Endothelial cell (in vitro differentiated cells): ENCODE measurements at places on chromosomes 12 and 14. TPM values are rescaled to one million over a fixed set of nuclear protein-coding genes. Genes with fewer than 3 reads are reported as not detected.

Gene PLBD1
- 21.2 TPM for total RNA-seq

GRCh38 chr12:74903522-74903921, 306.1 kb downstream of the KCNC2 start:
- H3K36me3 ChIP-seq = no peaks in the 10 kb centered on the region
- no peak overlapping the region for H3K27ac ChIP-seq
- no peaks in the 10 kb centered on the region for H3K27me3 ChIP-seq
- no peaks in the 10 kb centered on the region for H3K4me1 ChIP-seq
- no peak for DNase-seq

Gene C12orf50
- total RNA-seq = not detected

Gene TSPAN11
- total RNA-seq = 3.6 TPM

- H3K4me1 ChIP-seq = peaks cover 16% of the 10 kb centered on the region
- H3K27me3 ChIP-seq = peaks cover 10% of the 10 kb centered on the region
- H3K4me3 ChIP-seq = peak overlapping the region; percentile 96
- H3K27ac ChIP-seq = no peak overlapping the region
Observed at GRCh38 chr12:53252349-53252916, 15.7 kb upstream of the ESPL1 start.

- no peak overlapping the region for H3K27ac ChIP-seq
- H3K4me1 ChIP-seq = no peaks in the 10 kb centered on the region
- H3K36me3 ChIP-seq = peaks cover 4% of the 10 kb centered on the region
Observed at GRCh38 chr12:2258025-2258424, 205.2 kb downstream of the CACNA1C start.

Gene METTL1
- total RNA-seq = 10.6 TPM

- peaks cover 6% of the 10 kb centered on the region for H3K4me1 ChIP-seq
- H3K27me3 ChIP-seq = peaks cover 3% of the 10 kb centered on the region
- H3K4me3 ChIP-seq = no peak overlapping the region
- DNase-seq = no peak
- no peak overlapping the region for H3K27ac ChIP-seq
Observed at GRCh38 chr14:50371546-50371945, 25.1 kb downstream of the CDKL1 start.

DNA sequence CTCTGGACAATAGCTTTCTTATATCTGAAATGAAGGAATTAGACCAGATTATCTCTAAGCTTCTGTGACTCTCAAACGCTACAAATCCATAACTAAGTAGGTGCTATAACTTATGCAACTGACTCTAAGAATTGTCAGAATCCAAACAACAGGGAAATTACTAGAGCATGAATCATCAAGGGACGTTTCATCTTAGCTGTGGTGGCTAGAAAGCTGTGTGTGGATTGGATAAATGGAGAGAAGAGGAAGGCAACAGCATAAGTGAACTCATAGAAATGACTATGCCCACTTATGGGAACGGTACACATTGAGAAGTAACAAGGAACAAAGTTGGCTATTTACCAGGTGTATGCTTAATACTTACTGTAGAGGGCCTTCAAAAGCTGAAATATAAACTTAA, 96.0 kb upstream of the NEDD1 start:
- peaks cover 2% of the 10 kb centered on the region for H3K4me1 ChIP-seq
- H3K36me3 ChIP-seq = no peaks in the 10 kb centered on the region
- no peak for DNase-seq
- H3K27me3 ChIP-seq = no peaks in the 10 kb centered on the region

DNA sequence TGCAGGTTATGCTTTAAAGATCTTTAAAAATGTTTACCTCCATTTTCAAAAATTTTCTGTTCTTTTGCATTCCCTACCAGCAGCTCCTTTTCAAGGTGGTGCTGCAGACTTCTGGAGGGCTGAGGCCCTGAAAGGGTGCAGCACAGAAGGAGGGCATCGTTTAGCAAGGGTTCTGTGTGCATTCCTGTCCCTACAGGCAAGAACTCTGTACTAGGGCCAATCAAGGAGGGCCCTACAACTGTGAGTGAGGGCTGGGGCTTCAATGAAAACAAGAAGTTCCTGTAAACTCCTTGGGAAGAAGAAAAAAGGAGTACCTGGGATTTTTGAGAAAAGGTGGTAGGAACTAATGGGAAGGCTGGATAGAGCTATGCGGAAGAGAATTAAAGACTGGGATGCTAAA, 50.7 kb upstream of the CSRP2 start:
- H3K27ac ChIP-seq = no peak overlapping the region
- H3K4me1 ChIP-seq = peaks cover 5% of the 10 kb centered on the region
- no peak overlapping the region for H3K4me3 ChIP-seq
- H3K27me3 ChIP-seq = peaks cover 4% of the 10 kb centered on the region
- no peak for DNase-seq
- no peaks in the 10 kb centered on the region for H3K36me3 ChIP-seq

GRCh38 chr12:79413796-79414195, 277.0 kb downstream of the PAWR start:
- no peak for DNase-seq
- H3K27me3 ChIP-seq = peaks cover 3% of the 10 kb centered on the region
- H3K27ac ChIP-seq = no peak overlapping the region
- H3K4me3 ChIP-seq = no peak overlapping the region
- H3K4me1 ChIP-seq = peaks cover 4% of the 10 kb centered on the region

DNA sequence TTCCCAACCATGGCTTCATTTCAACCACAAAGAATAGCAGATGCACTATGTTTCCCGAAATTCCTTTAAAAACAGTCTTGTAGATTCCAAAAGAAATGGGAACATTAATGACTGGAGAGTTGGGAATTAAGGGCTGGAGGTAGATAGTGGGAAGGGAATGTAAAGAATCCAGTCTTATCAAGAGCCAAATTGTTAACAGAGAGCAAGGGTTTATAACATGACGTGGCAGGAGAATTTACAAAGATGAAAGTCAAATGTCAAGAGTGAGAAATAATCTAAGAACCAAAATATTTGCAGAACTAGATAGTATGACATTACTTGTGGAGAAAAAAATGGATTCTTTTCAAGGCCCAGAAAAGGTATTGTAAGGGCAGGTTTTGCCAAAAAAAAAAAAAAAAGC, 200.9 kb downstream of the GRIN2B start:
- H3K27me3 ChIP-seq = no peaks in the 10 kb centered on the region
- no peak for DNase-seq
- H3K36me3 ChIP-seq = no peaks in the 10 kb centered on the region
- H3K4me3 ChIP-seq = no peak overlapping the region
- H3K27ac ChIP-seq = no peak overlapping the region
- H3K4me1 ChIP-seq = no peaks in the 10 kb centered on the region

DNA sequence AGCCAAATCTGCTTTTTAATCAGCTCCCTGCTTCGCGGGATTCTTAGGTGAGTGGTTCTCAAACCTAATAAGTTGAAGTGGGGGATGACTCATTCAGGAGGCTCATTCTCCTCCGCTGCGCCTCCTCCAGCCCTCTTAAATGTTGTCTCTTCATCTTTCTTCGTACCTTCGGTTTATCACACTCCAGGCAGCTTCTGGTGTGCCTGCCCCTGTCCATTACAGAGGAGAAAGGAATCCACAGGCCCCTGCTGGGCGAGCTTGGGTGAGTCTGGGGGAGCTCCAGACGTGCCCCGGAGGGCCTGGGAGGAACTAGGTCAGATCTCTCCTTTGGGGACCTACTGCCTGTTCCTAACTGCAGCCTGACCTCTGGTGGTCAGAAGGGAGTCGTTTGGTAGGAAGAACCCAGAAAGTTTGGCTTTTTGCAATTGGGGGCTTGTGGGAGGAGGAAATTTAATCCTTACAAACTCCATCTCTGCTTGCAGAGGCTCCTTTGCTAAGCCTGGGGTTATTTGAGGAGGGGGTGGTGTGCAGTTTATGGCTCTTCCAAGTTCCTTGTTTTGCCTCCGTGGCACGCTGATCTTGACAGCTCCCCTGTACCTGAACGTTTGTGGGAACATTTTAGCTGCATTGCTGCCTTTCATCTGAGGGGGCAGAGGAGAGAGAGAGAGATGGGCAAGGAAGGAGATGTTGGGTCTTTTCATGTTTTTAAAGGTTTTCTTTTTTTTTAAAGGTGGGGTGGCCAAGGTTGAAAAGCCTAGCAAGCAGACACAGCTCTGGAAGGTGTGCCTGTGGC, 84.1 kb upstream of the GNG2 start:
- no peaks in the 10 kb centered on the region for H3K36me3 ChIP-seq
- peaks cover 2% of the 10 kb centered on the region for H3K4me1 ChIP-seq
- no peak overlapping the region for H3K27ac ChIP-seq

GRCh38 chr12:115362339-115362976, 678.5 kb upstream of the TBX3 start:
- H3K4me3 ChIP-seq = no peak overlapping the region
- H3K4me1 ChIP-seq = no peaks in the 10 kb centered on the region

DNA sequence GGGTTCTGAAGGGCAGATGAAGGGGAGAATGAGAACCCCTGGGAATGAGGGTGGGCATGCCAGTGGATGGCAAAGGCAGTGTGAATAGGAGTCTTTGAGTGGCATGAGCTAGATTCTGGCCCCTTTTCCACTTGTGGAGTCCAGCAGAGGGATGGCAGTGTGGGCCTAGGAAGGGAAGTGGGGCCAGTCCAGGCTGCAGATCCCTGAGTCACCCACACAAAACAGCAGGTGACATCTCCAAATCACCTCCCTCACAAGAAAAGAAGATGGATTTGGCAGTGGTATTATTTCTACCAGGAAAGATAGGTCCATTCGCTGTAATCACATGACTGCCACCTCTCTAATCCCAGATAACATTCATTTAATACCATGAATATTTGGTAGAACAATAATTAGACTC, 151.3 kb downstream of the TTC7B start:
- H3K36me3 ChIP-seq = peaks cover 23% of the 10 kb centered on the region
- H3K27ac ChIP-seq = no peak overlapping the region
- H3K4me3 ChIP-seq = no peak overlapping the region
- peaks cover 5% of the 10 kb centered on the region for H3K27me3 ChIP-seq
- DNase-seq = no peak

GRCh38 chr14:23359722-23360447, 5.1 kb downstream of the EFS start:
- H3K27ac ChIP-seq = no peak overlapping the region
- H3K4me1 ChIP-seq = peaks cover 27% of the 10 kb centered on the region
- H3K4me3 ChIP-seq = no peak overlapping the region
- peaks cover 11% of the 10 kb centered on the region for H3K36me3 ChIP-seq

- peaks cover 13% of the 10 kb centered on the region for H3K36me3 ChIP-seq
- peaks cover 5% of the 10 kb centered on the region for H3K27me3 ChIP-seq
Observed at GRCh38 chr14:100885617-100886016, 17.9 kb downstream of the RTL1 start.

Gene SLCO1B1
- not detected for total RNA-seq

GRCh38 chr12:116710370-116711150, 27.3 kb downstream of the SPRING1 start:
- peaks cover 14% of the 10 kb centered on the region for H3K36me3 ChIP-seq
- no peaks in the 10 kb centered on the region for H3K27me3 ChIP-seq
- H3K4me1 ChIP-seq = no peaks in the 10 kb centered on the region
- H3K4me3 ChIP-seq = no peak overlapping the region
- H3K27ac ChIP-seq = no peak overlapping the region

DNA sequence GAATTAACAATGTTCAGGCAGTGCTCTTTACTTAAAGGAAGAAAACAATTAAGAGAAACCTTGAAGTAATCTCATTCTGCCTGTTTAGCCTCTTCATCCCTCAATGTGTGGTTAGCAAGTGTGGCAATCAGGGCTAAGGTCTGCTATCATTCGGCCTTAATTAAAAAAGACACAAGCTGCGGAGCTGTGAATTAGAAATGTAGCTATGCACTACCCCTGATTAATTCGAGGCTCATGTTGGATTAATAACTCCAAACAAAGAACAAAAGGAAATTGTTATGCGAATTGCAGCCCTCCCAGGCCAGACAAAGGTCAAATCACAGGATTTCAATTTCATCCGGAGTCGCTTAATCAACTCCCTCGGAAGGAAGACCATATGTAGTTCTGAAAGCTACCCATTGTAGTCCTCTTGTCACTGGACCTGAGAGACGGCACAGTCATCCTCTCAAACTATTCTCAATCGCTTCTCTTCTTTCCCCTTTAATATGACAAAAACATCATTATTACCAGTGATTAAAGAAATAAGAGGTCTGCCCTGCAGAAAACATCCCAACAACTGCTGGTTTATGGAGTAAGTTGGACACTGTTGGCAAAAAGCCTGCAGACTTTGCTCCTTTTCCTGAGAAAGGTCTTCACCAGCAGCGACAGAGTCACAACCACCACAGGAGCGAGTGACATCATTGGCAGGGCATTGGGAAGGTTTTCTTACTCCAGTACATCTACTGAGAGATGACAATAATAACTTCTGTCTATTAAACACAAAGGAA, 71.1 kb upstream of the SOX5 start:
- no peaks in the 10 kb centered on the region for H3K27me3 ChIP-seq
- no peaks in the 10 kb centered on the region for H3K36me3 ChIP-seq
- no peak overlapping the region for H3K4me3 ChIP-seq

DNA sequence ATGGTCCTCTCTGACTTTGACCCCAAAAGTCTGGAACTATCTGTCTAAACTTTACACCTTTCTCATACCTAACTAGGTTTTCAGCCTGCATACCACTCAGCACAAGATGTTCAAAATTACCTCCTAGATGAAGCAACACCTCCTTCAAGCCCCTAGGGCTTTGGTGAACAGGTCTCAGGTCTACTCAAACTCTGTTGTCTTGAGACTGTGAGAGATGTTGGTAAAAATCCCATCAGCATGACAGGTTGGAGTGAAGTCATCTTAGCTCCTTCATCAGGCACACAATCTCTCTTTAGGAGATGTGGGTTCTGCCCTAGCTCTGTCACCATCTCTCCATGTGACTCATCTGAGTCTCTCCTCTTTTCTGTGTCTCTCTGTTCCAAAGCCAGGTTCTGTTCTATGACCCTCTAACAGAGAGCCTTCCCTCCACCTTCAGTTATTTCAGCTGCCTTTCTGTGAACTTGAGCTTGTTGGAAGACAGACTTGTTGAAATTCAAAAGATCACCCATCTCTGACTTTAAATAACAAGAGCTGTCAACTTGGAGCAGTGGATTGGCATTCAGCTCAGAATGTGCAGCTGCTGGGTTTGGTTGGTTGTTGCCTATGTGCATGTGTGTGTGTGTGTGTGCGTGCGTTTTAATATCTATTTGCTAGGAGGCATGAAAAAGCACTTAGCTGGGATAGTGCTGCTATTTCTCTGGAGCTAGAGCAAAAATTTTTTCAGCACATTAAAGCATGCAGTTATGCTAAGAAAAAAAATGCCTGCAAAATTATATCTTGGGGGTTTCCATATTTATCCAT, 130.7 kb downstream of the CRACR2A start:
- H3K27ac ChIP-seq = no peak overlapping the region
- no peak for DNase-seq
- no peaks in the 10 kb centered on the region for H3K4me1 ChIP-seq
- H3K27me3 ChIP-seq = peaks cover 3% of the 10 kb centered on the region

GRCh38 chr14:104515059-104515810, 64.3 kb upstream of the C14orf180 start:
- H3K4me1 ChIP-seq = no peaks in the 10 kb centered on the region
- H3K4me3 ChIP-seq = no peak overlapping the region
- H3K36me3 ChIP-seq = peaks cover 4% of the 10 kb centered on the region
- peaks cover 2% of the 10 kb centered on the region for H3K27me3 ChIP-seq

- DNase-seq = no peak
- no peaks in the 10 kb centered on the region for H3K4me1 ChIP-seq
- peaks cover 2% of the 10 kb centered on the region for H3K27me3 ChIP-seq
Observed at GRCh38 chr12:103780992-103781391, 60.0 kb downstream of the NT5DC3 start.

GRCh38 chr12:113055594-113056380, 743 bp upstream of the DTX1 start:
- peak overlapping the region; percentile 85 for H3K4me3 ChIP-seq
- DNase-seq = no peak
- peak overlapping the region; percentile 24 for H3K27ac ChIP-seq
- peaks cover 13% of the 10 kb centered on the region for H3K4me1 ChIP-seq

- no peaks in the 10 kb centered on the region for H3K36me3 ChIP-seq
- H3K27ac ChIP-seq = no peak overlapping the region
- no peak overlapping the region for H3K4me3 ChIP-seq
- DNase-seq = no peak
Observed at GRCh38 chr12:2341051-2341751, 288.4 kb downstream of the CACNA1C start.

GRCh38 chr12:120481022-120481767, 11.6 kb upstream of the SRSF9 start:
- H3K4me3 ChIP-seq = no peak overlapping the region
- peaks cover 4% of the 10 kb centered on the region for H3K27me3 ChIP-seq
- peaks cover 3% of the 10 kb centered on the region for H3K36me3 ChIP-seq
- no peak for DNase-seq
